ENCODE measurements at places on chromosomes 13 and 19.

- DNase-seq, result no peak
Measured at GRCh38 chr19:35342430-35342829, 5.3 kb upstream of the FFAR1 start.

- no peak for DNase-seq
Measured at GRCh38 chr19:36573895-36574720, 1.0 kb upstream of the ZNF529 start.

DNA sequence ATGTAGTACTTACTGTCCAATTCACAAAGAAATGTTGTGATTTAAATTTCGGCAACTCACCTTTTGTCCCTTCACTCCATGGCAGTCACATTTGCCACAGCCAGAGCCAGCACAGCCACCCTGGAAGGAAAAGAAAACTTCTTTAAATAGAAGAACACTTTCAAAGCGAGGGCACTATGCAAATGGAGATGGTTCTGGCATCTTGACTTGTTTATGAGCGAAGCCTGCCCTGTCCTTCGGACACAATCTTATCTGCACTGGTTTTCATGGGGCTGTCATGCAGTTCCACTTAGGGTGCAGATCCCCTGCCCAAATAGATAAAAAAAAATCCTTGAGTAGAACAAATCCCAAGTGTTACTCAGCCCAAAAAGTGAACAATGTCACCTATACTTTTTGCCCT, 64.3 kb downstream of the COL4A1 start:
- no peak for DNase-seq

DNA sequence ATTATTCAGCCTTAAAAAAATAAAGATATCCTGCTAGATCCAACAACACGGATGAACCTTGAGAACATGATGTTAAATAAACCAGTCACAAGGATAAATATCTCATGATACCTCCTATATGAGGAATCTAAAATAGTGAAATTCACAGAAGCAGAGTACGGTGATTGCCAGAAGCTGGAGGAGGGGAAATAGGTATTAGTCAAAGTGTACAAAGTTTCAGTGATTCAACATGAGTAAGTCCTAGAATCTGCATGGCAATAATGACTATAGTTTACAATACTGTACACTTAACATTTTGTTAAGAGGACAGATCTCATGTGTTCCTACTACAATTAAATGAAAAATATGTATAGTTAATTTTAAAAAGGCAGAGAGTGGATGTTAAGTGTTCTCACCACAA, 206.6 kb upstream of the SLC10A2 start:
- DNase-seq, result no peak

DNA sequence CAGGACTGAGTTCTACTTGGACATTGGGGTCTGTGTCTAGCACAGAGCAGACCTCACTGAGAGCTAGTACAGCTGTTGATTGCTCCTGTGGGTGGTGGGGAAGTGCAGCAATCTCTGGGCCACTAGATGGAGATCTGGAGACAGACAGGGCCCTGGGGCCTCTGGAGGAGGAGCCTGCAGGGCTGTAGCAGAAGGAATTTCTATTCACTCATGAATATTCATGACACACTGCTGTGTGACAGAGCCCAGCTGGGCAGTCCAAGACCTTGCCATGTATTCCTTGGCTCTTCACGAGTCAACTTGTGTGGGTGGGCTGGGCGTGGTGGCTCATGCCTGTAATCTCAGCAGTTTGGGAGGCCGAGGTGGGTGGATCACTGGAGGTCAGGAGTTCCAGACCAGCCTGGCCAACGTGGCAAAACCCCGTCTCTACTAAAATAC, 37.5 kb downstream of the SUGP2 start:
- DNase-seq, result no peak

DNA sequence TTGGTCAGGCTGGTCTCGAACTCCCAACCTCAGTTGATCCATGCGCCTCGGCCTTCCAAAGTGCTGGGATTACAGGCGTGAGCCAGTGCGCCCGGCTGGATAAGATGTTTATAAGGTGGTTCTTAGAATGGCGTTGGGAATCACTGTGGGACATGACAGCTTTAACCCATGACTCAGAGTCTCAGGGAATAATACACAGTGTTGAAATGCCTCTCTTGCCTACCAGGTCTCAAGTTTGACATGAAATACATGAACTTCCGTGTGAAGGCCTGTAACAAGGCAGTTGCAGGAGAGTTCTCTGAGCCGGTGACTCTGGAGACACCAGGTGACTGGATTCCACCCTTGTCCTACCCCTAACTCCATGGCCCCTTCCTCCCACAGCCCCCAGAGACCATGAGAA, 12.6 kb downstream of the FSD1 start:
- no peak for DNase-seq

DNA sequence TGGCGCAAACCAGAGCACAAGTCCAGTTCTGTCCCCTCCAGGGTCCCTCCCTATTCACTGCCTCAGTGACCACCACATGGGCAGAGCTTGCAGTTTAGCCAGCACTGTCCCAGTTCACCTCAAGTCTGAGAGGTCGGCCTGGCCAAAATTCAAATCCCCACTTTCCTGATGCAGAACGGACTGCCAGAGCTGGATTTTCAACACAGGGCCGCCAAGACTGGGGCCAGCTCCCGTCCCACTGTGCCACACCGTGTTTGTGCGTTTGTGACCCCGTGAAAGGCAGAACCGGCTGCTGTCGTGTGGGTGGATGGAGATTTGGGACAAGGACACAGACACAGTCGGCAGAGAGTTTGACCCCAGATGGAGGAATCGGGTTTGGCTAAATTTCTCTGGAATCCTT, 176.7 kb downstream of the URI1 start:
- no peak for DNase-seq

GRCh38 chr19:13547102-13547501, 40.8 kb upstream of the CACNA1A start:
- no peak for DNase-seq

DNA sequence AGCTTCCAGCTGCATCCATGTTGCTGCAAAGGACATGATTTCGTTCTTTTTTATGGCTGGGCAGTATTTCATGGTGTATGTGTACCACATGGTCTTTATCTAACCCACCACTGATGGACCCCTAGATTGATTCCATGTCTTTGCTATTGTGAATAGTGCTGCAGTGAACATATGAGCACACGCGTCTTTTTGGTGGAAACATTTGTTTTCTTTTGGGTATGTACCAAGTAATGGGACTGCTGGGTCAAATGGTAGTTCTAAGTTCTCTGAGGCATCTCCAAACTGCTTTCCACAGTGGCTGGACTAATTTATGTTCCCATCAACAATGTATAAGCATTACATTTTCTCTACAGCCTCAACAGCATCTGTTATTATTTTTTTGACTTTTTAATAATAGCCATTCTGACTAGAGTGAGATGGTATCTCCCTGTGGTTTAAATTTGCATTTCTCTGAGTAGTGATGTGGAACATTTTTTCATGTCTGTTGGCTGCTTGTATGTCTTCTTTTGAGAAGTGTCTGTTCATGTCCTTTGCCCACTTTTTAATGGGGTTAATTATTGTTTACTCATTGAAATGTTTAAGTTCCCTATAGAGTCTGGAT, 6.8 kb upstream of the UBE2L5 start:
- no peak for DNase-seq

DNA sequence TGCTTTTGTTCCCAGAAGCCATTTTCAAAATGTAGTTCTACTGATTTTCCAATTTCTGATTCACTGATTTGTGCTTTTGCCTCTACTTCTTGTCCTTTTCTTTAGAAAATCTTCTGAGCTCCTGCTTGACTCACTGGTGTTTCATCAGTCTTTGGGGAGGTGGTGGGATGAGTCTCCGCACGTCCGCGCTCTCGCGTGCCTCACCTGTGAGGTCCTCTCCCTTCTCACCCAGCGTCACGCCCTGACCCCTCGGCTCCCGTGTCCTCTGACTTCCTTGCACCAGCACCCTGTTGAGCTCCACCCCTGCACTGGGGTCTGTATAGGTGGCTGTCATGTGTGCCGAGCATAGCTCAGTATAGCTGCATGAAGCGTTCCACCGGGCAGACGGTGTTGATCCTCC, 52.7 kb upstream of the MCF2L start:
- no peak for DNase-seq

DNA sequence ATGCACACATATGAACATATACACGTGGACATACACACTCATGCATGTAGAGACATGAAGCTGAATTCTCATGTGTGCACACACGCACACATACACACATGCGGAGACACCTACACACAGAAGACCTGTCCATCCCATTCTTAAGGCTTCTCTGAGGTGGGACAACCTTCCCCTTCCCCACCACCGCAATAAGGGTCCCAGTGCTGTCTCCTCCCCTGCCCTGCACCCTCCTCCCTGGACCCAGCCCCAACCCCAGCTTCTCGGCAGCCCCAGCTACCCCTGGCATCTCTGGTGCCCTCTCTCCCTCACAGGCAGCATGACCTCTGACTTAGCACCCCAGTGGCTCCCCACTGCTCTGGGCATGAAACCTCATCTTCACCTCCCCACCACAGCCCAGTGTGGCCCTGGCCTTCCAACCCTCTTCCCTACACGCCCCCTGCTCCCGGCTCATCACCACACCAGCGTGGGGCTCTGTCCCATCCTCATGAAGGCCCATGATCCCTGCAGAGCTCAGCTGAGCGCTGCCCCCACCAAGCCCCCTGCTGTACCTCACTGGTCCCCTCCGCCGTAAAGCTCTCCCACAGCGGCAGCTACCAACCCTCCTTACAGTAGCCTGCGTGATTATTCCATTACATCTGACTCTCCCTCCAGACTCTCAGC, 204.1 kb upstream of the ZNF536 start:
- DNase-seq, result no peak

DNA sequence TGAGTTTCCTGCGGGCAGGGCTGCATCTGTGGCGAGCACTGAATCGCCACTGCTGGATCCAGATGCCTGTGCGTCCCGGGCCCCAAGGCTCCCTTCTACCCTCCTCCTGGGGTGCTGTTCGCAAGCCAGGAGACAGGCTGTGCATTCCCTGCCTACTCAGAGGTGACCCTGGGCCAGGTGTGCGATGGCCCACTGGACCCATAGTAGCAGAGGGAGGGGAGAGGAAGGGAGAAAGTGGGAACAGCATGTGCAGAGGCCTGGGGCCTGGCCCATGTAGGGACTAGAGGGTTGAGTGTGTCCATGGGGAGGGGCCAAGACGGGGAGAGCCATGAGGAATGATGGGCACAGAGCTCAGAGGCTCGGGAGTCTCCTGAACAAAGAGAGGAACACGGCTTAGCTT, 27.3 kb downstream of the CARM1 start:
- no peak for DNase-seq

DNA sequence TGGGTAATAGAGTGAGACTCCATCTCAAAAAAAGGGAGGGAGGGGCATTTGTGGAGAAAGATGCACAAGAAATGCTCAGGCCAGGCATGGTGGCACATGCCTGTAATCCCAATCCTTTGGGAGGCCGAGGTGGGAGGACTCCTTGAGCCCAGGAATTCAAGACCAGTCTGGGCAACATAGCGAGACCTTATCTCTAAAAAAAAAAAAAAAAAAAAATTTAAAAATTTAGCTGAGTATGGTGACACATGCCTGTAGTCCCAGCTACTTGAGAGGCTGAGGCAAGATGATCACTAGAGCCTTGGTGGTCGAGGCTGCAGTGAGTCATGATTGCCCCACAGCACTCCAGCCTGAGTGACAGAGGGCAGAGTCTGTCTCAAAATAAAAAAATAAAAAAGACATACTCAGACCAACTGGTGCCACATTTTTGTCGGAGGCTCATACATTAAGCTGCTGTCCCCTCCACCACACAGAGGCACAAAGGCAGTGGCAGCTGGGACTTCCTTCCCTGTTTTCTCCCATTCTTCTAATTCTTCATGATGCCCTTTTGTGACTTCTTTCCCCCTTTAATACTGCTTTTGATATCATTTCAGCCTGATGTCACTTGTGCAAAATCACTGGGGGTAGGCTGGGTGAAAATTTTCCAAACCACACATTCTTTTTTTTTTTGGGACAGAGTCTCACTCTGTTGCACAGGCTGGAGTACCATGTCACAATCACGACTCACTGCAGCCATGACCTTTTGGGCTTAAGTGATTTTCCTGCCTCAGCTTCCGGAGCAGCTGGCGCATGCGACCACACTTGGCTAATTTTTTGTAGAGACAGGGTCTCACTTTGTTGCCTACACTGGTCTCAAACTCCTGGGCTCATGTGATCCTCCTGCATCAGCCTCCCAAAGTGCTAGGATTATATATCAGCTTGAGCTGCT, 26.8 kb upstream of the CXCL17 start:
- DNase-seq, result no peak

- no peak for DNase-seq
Measured at GRCh38 chr13:25977216-25977615, 74.6 kb downstream of the SHISA2 start.

GRCh38 chr13:51532736-51533197, 51.5 kb upstream of the WDFY2 start:
- DNase-seq, result no peak

- no peak for DNase-seq
Measured at GRCh38 chr13:22562116-22562515, 618.7 kb upstream of the SGCG start.

- no peak for DNase-seq
Measured at GRCh38 chr13:22589880-22590279, 590.9 kb upstream of the SGCG start.

GRCh38 chr13:64397701-64398100, 2832.4 kb downstream of the PCDH9 start:
- no peak for DNase-seq

- no peak for DNase-seq
Measured at GRCh38 chr19:1952635-1953034, 11.7 kb downstream of the CSNK1G2 start.

DNA sequence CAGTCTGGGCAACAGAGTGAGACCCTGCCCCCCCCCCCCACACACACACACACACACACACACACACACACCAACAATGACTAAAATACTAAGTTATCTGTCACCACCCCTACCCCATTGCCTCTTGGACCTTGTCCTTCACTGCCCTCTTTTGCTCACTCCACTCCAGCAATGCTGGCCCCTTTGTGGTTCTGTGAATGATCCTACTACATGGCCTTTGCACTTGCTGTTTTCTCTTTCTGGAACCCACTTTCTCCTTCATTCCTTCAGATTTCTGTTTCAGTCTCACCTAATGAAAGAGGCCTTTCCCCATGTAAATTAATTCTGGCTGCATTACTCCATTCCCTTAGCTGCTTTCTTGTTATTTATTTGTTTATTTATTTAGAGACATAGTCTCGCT, 2.5 kb upstream of the SAMD4B start:
- no peak for DNase-seq

GRCh38 chr19:16778796-16779411, 50.3 kb upstream of the SIN3B start:
- peak; percentile 36 for DNase-seq

GRCh38 chr13:82976499-82976898, 905.8 kb downstream of the SLITRK1 start:
- no peak for DNase-seq

DNA sequence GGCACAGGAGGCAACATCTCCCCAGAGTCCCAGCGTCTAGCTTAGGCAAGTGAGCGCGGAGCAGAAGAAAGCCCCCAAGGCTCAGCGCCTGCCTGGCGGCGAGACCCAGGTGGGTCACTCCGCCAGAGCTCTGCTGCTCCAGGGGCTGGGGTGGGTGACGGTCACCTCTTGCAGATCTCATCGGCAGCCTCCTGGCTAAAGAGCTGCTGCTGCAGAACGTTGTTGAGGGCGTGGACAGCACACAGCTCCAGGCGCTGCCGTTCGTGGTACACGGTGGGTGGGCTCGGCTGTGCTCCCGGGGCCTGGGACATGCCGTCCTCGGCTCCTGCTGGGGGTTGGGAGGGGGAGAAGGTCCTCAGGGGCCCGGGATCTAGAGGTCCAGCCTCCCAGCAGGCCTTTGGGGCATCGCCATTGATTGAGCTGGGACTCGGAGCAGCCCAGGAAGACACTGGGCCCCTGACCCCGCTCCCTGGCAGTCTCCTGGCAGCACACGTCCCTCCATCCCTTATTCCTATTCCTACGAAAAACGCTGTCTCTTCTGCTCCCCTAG, 795 bp downstream of the JOSD2 start:
- DNase-seq, result no peak

GRCh38 chr19:19490214-19490968, 25.0 kb downstream of the TSSK6 start:
- peak; percentile 82 for DNase-seq

All from T-cell (primary cell).